Brain microvascular endothelial cell (primary cell): ENCODE measurements at places on chromosomes 4 and X.

- no peak for DNase-seq
Observed at GRCh38 chr4:8870647-8871416, 807 bp downstream of the HMX1 start.

- no peak for DNase-seq
Observed at GRCh38 chrX:135315864-135316263, 6.6 kb downstream of the ETDC start.

GRCh38 chr4:85431881-85432485 is 43.0 kb upstream of the ARHGAP24 start:
- no peak for DNase-seq

DNA sequence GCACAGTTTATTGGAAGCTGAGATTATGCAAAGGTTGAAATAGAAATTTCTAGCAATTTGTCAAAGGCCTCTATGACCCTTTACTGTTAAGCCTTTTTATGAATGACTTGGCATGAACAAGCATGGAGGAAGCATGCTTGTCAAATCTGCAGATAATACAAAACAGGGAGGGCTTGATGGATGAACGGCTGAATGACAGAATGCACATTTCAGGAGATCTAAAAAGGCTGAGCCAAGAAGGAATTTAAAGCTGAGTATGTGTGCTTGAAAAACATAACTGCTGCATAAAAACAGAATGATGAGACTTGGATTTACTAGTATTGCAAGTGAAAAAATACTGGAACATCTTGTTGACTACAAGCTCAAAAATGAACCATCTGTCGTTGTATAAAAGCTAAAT is 29.0 kb upstream of the UBE2K start:
- no peak for DNase-seq

DNA sequence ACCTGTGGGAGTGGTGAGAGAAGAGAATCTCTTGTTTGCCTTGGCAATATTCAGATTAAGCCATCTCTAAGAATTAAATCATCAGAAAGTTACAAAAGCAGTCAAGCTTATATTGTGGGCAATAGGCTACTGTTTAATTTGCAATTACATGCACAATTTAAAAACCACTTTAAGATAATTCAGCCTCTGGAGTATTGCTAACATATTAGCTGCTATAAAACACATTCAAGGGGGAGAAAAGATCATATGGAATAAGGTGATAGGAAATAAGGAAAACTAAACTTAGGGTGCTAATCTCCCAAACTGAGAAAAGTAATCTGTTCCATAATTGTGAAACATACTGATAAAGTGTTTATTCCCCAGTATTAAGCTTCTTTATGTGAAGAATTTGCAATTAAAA is 103.9 kb downstream of the ARAP2 start:
- DNase-seq, result no peak

DNA sequence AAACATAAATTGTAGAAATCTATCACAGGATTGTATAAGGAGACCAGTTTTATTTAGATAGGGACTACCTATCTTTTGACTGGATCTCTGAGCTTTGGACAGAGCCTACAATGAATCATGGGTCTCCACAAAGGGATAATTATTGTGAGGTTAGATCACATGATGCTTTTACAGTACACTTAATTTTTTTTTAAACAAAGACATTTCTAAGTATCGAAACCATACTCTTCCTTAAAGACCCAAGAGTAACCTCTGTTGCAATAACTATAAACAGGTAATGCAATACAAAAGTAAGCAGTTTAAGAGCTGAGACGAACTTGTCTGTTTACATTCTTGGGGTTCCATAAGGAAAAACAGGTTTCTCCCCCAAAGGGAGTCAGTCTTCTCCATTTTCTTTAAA is 64.3 kb upstream of the GABRE start:
- no peak for DNase-seq

GRCh38 chrX:38839277-38839676 is 38.0 kb downstream of the MID1IP1 start:
- DNase-seq, result no peak

- DNase-seq, result no peak
Observed at GRCh38 chr4:149715822-149716585, 99.6 kb downstream of the IQCM start.
